Mesenteric fat pad (tissue), 1 donor: ENCODE measurements at places on chromosomes 16 and 17. TPM values are rescaled to one million over a fixed set of nuclear protein-coding genes. Genes with fewer than 3 reads are reported as not detected.

The KCNJ16 gene
- not detected for total RNA-seq

The MARCHF10 gene
- total RNA-seq: 0.16 TPM

The TBC1D28 gene
- total RNA-seq: not detected

The PRR35 gene
- not detected for total RNA-seq

The KCTD19 gene
- total RNA-seq: not detected

The TLCD2 gene
- total RNA-seq: 30.1 TPM

The NAGLU gene
- 58.7 TPM for total RNA-seq

The CD300LG gene
- total RNA-seq: 121 TPM
